ENCODE measurements at places on chromosomes 7 and 10.

DNA sequence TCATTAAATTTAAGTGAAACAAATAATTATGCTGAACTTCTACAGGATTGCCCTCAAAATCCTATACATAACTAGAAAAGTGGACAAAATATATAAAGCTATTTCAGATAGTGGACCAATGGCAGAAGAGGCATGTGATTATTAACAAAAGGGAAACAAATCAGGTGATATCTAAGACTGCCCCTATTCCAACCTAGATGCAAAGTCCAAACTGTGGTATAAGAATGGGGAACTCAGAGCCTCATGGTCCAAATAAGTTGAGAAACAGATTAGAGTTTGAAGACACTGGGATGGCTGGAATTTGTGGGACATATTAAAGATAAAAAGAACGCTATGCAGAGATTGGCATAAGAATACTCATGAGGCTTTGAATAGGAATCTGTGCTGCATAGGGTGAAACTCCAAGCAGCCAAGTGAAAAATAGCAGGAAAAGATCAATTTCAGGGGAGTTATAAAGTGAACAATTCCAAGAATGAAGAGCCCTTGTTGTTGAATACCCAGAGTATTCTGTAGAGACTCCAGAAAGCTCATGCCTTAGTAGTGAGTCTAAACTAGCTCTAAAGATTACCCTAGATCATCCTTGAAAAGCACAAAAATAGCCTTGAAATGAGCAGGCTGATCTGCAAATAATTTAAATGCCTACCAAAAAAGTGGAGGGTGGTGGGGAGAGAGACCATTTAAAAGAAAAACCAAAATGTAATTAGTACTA is 152.4 kb downstream of the IMMP2L start:
- no peak for DNase-seq

DNA sequence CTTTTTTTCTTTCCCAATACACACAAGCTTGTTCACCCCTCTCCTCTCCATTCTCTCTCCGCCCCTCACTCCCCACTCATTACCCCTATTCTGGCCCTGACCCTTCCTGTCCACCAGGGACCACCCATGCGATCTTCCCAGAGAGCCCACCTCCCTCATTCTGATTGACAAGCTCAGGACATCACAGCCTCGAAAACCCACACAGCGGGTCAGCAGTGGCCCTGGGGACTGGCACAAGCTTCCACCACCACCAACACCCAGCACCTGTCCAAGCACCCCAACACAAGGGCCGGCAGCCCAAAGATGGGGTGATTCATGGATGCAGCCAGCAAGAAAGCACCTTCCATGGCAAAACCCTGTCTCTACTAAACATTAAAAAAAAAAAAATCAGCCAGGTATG is 50.0 kb upstream of the USP6NL start:
- no peak for DNase-seq

DNA sequence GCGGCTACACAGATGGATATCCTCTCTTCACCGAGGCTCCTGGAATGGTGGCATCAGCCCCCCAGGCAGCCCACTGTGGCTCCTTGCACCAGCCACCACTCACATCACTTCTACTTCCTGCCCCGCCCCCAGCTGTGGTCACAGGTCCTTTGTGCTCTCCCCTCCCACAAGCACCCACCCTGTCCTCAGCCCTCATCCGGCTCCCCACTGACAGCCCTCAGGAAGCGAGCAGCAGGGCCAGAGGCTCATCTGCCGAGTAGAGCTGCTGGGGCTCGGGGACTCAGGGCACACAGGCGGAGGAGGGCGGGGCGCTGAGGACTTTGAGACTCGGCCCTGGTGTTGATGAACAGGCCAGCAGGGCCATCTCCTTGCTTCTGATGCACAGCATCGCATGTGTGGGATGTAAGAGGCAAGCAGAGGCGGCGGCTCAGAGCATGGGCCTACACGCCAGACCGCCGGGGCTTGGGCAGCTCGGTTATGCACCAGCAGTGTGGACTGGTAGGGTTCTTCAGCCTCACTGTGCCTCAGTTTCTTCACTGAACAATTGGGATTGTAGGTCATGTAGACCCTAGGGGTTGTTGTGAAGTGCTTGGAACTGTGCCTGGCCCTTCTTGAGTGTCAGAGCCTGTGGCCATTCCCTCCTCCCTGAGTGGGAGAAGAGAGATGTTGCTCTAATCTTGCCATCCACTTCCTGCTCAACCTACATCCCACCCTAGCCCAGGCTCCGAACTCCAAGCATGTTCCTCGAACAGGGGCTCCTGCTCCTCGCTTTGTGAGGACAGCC is at the start of gene PRF1:
Gene PRF1 (minus strand): TSS at position 77 of the 784 bp plus-strand sequence. CDS start 1,839 bp downstream, outside the sequence.
- no peak for DNase-seq

DNA sequence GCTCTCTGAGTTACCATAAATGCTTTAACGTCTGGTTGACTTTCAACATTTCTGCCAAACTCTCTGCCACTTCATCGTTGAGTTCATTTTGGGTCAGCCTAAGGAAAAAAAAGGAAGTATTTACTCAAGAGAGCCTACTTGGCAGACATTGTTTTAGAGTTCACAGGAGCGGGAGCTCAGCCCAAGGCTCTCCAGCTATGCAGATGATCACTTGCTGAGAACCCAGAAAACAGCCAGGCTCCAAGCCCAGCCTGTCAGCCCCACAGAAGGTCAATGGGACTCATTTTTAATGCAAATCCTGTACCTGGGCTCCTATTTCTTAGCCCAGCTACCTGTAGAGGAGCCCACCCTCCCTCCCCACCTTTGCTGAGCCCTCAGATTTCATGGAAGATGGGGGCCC is 45.5 kb downstream of the NOD1 start:
- no peak for DNase-seq

DNA sequence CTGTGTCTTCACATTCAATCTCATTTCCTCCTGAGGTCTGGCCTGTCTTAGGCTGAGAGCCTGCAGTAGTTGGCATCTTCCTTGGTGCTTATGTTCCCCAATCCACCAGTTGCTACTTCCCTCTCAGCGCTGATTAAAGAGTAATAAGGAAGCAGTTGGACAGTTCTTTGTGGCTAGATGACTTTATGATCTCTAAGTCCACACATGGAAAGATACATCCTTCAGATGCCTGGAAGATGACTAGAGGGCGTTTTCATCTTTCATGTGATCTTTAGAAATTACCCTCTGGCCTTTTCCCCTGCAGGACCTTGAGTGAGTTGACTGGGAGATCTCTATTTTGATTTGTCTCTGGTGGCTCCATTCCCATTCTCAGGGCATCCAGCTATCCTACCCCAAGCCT is 204.5 kb downstream of the GRM3 start:
- no peak for DNase-seq

DNA sequence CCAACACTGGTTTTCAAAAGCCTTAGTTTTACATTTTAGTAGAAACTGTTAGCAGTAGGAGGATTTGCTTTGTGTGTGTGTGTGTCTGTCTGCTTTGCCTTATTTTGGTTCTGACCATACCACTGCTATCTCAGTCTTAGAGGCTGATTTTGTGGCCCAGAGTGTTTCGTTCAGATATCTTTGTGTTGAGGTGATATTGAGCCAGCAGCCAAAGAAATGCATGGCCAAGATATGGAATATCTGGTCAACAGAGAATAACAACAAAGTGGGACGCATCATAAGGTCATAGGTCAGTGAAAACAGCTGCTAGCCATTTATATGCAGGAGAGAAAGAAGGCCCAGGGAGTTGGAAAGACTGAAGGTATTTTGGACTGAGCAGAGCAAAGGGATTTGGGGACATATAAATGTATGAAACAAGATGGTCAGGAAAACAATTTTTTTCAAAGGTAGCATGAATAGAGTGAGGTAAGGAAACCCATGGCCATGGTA is 47.7 kb downstream of the KIAA1217 start:
- DNase-seq = no peak

DNA sequence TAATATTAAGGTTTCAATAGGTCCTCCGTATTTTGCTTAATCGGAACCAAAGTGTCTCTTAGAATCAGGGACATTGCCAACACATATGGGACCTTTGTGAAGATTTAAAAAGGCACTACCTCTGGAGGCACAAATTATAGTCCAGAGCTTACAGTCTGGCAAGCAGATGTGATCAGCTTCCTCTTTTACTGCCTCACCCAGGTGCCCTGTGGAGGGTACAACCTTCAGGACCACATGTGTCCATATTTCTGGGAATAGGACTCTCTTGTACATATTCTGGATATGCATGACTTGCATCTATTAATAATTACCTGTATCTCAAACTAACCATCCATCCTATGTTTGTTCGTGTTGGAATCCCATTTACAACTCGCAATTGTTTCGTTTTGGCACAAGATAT is 60.0 kb downstream of the HGF start:
- DNase-seq = no peak

Data from kidney capillary endothelial cell (primary cell).